Mammary epithelial cell (primary cell): ENCODE measurements at places on chromosomes 6 and 20. TPM values are rescaled to one million over a fixed set of nuclear protein-coding genes. Genes with fewer than 3 reads are reported as not detected.
A peak's percentile ranks its signal among the peaks of the same experiment; 100 is the strongest.

The OR12D3 gene
- total RNA-seq: not detected in 2 replicates

The FAM83C gene
- total RNA-seq: not detected in 2 replicates

DNA sequence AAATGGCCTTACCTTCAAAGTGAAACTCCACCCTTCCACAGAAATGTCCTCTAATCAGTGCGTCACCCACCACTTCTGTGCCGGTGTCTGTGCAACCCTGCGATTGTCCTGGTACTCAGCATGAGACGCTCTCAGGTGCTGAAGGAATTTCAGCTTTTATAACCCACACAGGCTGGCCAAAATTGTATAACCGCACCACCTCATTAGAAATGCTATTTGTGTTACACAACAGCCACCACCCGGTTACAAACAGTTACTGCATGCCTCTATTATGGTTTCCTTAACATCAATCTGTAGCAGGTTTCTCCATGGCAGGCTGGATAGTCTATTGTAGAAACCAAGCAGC lies 51.5 kb downstream of the SLC23A2 start:
- peak; percentile 9 for DNase-seq

- DNase-seq: peak; percentile 32
Observed at GRCh38 chr6:11172501-11173327, 59.8 kb downstream of the NEDD9 start.

- DNase-seq: peak; percentile 86
Observed at GRCh38 chr6:119541132-119541905, 191.8 kb upstream of the MAN1A1 start.

GRCh38 chr20:37398750-37399621 lies 53.0 kb downstream of the SRC start:
- no peak for DNase-seq

- no peak for DNase-seq
Observed at GRCh38 chr6:39441986-39442385, 119.5 kb upstream of the KCNK16 start.

- peak; percentile 2 for DNase-seq
Observed at GRCh38 chr6:63066055-63066704, 145.1 kb upstream of the FKBP1C start.
